ENCODE measurements at places on chromosomes 6 and 20. TPM values are rescaled to one million over a fixed set of nuclear protein-coding genes. Genes with fewer than 3 reads are reported as not detected.

- DNase-seq = no peak
Measured at GRCh38 chr6:70956451-70957283, at the start of gene B3GAT2. B3GAT2 (minus strand) TSS chr6:70957060; CDS start chr6:70956429, 631 bp downstream.

GRCh38 chr6:117232196-117232595, 33.2 kb upstream of the VGLL2 start:
- no peak for DNase-seq

DNA sequence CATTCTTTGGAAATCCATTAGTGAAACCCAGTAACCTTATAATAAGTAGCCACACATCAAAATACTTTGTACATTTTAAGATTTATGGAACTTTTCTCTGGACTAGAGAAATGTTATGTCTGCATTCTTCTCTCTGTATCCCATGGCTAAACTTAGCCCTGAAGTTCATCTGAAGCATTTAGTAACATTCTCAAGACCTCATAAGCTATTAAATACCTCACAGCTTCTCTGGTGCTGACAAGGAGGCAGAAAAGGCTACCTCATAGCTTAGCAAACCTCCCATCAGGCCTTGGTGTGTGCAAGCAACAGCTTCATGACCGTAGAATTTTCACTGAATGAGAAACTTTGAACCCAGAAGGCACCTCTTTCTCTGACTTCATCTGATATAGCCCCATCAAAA, 38.9 kb upstream of the HDGFL1 start:
- DNase-seq = no peak

Gene PRRT1
- total RNA-seq = 8.8 TPM

Gene RAMACL
- total RNA-seq = 2.2 TPM
